NAMALWA (cell line): ENCODE measurements at places on chromosomes 12 and 14.

DNA sequence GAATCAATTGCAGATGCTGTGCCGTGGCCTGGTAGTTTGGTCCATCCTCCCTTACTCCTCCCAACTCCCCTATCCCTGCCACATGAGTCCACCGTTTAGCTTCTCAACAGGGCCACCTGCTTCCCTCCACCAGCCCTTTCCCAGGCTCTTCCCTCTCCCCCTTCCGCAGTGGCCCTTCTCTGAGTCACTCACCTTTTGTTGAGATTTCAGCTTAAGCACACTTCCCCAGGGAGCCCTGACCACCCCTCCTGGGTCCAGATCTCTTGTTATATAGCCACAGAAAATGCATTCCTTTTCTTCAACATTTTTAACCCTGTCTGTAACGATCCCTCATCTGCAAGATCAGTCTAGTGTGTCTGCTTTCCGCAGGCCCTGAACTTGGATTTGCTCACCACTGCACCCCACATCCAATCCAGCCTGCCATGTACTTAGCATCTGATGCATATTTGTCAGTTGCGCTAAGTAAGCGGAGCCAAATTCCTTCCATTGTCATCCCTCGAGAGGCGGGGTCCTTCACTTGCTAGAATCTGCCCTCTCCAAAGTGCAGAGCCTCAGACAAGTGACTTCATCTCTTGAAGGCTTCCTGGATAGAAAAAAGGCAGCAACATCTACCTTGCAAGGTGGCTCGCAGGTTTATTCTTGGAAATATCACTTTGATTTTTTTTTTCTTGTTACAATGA lies 41.1 kb downstream of the TMEM63C start:
- DNase-seq = no peak

GRCh38 chr14:70706177-70706576 lies 64.5 kb downstream of the TTC9 start:
- DNase-seq = no peak

GRCh38 chr12:6927379-6928021 lies at the start of gene ATN1:
TSS of gene ATN1 (plus strand) at chr12:6927959. CDS start at chr12:6934002, 6,043 bp downstream.
- DNase-seq = no peak

DNA sequence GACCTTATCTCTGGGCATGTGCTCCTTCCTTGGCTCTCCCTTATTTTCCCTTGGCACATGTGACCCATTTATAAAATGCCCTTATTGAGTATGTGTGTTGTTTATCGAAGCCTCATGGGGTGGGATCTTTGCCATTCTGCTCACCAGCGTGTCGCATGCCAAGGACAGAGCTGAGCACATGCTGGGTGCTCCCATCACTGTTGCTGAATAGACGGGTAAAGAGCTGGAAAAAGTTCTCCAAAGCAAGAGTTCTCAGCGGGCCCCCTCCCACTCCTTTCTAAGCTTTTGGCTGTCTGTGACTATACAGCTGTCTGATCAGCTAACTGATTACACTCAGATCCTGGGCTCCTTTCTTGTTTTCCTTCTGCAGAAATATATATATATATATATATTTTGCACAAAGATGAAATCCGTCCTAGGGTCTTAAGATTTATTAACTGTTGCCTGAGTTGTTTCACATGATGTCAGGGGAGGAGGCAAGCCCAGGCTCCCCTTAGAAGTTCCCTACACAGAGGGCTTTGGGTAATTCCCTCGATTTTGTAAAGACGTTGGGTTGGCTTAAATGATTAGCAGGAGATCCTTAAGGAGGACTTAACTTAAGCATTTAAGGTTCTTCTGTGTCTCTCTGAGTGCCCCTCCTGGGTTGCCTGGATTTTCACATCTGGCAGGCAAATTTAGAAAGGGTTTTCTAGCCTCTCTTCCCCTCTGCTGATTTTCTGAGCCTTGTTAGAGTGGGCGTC lies 71.6 kb downstream of the TMEM132C start:
- no peak for DNase-seq

DNA sequence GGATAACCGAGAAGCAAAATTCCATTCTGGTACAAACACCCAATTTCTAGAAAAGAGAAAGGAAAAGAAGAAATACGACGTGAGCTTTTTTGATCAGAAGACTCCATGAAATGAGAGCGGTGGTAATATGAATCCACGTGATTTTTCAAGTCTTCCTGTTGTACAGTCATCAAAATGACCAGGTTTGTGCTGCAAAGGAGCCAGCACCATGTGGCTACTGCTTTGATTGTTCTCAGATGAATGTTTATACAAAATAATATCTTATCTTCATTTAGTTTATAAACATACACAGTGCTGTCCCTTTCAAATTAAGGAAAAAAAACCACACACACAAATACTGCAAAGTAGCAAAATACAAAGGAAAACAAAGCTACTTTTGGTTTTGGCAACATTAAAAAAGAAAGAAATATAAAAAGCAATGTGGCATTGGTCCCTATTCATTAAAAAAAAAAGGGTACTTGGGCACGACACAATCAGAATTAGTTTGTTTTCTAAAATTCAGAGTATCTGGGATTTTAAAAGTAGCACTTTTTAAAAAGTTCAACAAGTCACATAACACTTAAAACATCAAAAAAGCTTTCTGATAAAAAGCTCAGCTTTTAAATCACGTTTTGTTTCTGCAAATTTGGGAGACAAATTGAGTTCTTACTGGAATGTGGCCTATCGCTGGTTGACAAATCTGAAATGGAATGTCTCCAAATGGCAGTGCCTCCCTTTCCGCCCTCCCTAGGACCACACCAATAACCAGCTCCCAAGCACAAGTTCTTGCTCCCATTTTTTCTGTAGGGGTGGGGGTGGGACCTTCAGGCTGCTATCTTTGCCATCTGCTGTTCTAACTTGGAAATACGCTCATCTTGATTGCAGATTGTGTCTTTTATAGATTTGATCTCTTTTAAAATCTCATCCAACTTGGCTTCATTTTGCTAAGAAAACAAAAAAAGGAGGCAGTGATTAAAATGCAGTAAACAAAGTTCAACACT lies 13.2 kb upstream of the SELPLG start:
- peak; percentile 31 for DNase-seq

DNA sequence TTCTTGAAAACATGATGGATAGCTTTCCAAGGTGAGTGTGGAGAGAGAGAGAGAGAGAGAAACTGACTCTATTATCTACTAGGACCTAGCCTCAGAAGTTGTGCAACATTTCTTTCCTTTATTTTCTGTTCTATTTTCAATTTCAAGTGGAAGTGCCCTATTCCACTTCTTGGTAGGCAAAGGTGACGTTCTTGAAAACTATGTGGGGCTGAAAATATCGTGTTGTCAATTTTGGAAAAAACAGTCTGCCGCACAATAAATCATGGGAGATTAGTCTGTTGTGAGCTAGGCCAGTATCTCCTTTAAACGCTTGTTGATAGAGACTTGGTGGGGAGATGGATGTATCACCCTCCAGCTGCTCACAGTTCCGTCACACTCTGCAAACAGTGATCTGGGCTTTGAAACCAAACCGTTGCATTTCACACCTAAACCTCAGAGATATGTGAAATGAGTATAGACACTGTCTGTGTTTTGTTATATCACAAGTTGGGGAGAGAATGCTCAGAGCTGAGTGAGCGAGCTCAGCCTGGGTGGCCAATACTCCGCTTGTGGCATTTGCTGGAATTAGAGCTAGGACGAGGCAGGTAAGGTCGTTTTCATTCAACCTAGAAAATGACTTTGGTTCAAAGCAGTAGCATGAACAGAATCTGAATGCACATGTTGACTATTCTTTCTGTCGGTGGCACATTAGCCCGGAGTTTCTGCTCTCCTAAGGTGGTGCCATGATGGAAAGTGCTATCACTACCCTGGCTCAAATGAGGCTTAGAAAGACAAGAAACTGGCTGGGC lies 75.1 kb upstream of the ST8SIA1 start:
- no peak for DNase-seq

DNA sequence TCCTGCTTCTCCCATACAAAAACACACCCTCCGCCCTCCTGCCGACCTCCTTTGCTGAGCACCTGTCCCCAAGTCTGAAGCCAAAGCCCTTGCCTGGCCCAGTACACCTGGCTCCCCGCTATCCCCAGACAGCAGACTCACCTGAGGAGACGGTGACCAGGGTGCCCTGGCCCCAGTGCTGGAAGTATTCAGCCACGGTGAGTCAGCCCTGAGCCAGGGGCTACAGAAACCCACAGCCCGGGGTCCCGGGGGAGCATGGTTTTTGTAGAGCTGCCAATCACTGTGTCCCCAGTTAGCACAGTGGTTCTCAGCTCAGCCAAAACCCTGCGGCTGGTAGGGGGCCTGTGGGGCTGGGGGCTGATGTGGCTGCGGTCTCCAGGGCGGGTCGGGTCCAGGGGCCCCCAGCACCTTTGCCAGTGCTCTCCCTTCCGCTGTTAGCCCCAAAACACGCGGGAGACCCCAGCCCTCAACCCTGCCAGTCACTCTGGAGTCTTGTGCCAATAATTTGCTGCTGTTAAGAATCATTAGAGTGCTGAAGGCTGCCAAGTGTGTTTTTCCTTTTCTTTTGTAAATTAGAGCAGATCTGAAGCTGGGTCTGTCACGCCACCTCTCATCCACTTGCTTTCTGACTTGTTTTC lies 339.0 kb downstream of the TMEM121 start:
- no peak for DNase-seq

- no peak for DNase-seq
Measured at GRCh38 chr12:53916788-53917655, 21.6 kb upstream of the HOXC13 start.

- no peak for DNase-seq
Measured at GRCh38 chr12:117024961-117025480, 74.2 kb downstream of the TESC start.

DNA sequence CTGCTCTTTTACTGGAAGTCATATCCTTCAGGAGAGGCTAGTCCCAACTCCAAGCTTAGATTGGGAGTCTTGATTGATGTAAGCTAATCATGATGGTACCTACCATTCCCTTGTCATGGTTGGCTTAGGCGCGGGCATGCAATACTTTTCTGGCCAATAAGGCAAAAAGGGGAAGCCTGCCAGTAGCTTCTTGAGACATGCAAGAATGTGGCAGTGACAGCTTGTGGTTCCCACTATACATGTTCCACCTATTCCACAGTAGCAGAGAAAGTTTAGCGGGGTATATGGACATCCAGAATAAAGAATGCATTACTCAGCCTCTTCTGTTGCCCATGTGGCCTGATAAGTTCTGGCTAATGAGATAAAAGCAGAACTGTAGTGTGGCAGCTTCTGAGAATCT lies 55.0 kb downstream of the AP5M1 start:
- no peak for DNase-seq
